Activated T-cell treated with anti-CD3 and anti-CD28 coated beads, Interleukin-2, amount 50 U/mL, for 4 hours (primary cell): ENCODE measurements at places on chromosomes 16 and 17. TPM values are rescaled to one million over a fixed set of nuclear protein-coding genes. Genes with fewer than 3 reads are reported as not detected.

RNU2-1 gene
- total RNA-seq = 1,770 TPM

HOXB2 gene
- 12.9 TPM for total RNA-seq

HBA1 gene
- 2.3 TPM for total RNA-seq

- DNase-seq = peak; percentile 38
These were observed 15.1 kb downstream of the FAM117A start for GRCh38 chr17:49748791-49749190.

DNA sequence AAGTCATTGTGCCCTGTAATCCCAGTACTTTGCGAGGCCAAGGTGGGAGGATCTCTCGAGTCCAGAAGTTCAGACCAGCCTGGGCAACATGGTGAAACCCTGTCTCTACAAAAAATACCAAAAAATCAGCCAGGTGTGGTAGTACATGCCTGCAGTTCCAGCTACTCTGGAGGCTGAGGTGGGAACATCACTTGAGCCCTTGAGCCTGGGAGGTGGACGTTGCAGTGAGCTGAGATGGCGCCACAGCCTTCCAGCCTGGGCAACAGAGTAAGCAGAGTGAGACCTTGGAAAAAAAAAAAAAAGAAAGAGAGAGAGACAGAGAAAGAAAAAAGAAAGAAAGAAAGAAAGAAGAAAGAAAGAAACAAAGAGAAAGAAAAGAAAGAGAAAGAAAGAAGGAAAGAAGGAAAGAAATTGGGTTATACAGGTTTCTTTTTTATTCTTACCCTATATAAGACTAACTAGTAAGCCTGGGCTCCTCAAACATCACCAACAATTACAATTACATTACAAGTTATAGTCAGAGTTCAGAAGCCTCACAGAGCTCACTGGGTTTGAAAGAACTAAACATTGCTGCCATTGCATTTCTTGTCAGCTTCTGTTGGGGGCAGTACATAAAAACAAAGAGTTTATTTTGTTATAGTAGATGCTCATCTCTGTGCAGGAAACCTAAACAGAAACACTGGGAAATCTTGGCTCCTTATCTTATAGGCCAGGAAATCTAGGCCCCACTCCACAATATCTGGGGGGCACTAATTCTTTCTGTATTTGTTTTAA lies 6.7 kb upstream of the ABCA9 start:
- DNase-seq = no peak

- DNase-seq = no peak
These were observed 40.7 kb upstream of the CBFA2T3 start for GRCh38 chr16:89017543-89018281.

DNA sequence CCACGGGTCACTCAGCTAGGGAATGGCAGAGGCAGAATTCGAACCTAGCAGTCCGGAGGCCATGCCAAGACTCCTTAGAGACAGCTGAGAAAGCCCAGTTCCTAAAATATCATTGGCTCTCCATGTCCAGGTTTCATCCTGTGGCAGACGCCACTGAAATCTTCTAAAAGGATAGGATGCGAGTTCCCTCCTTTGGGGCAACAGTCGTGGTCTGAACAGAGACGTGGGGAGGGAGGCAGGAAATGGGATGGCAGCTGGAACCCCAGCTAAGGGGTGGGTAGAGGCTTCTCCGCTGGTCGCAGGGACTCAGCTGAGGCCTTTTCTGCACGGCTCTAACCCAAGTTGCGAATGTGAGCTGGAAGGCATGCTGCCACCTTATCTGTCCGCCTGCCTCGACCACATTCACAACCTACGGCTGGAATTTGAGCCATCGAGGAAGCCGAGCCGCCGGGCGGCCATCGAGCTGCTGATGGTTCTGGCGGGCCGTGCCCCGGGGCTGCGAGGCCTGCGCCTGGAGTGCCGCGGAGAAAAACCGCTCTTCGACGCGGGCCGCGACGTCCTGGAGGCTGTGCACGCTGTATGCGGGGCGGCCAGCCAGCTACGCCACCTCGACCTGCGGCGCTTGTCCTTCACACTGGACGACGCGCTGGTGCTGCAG lies 1.9 kb upstream of the HSF4 start:
- DNase-seq = no peak
